Left hindlimb (tissue), 1 donor: ENCODE measurements at places on chromosomes 5 and 9.

- DNase-seq = no peak
These were observed 363.6 kb downstream of the ANXA1 start for GRCh38 chr9:73515216-73515615.

- no peak for DNase-seq
These were observed 2.3 kb upstream of the RETREG1 start for GRCh38 chr5:16619136-16619535.

GRCh38 chr9:87684627-87685219 lies 41.2 kb upstream of the CTSL start:
- DNase-seq = no peak

GRCh38 chr9:70789086-70789485 lies 332.3 kb downstream of the TRPM3 start:
- peak; percentile 31 for DNase-seq

- no peak for DNase-seq
These were observed 4.6 kb upstream of the NEURL1B start for GRCh38 chr5:172636279-172637050.

GRCh38 chr9:126494264-126494663 lies 119.5 kb upstream of the LMX1B start:
- DNase-seq = no peak

GRCh38 chr5:143281226-143281625 lies 122.3 kb downstream of the NR3C1 start:
- DNase-seq = no peak

- no peak for DNase-seq
These were observed 37.7 kb downstream of the ARRDC3 start for GRCh38 chr5:91345461-91345860.

DNA sequence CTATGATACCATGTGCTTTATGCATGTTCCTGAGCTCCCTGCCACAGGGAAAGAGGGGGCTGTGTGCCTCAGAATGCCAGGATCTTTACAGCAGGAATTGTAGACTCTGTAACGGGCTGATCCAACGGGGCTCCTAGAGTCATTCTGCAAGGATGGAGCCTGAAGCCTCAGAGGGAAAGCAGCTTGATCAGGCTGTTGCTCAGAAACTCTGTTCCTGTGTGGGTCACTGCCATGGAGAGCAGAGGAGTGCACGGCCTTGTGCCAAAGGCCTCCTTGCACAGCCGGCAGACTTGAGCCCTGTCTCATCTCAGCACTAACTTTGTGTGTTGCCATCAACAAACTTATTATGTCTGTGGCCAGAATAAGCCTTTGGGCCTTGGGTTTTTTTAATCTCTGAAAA lies 51.8 kb downstream of the AMBP start:
- no peak for DNase-seq
